ENCODE measurements at places on chromosomes 4 and X. TPM values are rescaled to one million over a fixed set of nuclear protein-coding genes. Genes with fewer than 3 reads are reported as not detected.

The DCX gene
- 2.0 TPM for total RNA-seq

DNA sequence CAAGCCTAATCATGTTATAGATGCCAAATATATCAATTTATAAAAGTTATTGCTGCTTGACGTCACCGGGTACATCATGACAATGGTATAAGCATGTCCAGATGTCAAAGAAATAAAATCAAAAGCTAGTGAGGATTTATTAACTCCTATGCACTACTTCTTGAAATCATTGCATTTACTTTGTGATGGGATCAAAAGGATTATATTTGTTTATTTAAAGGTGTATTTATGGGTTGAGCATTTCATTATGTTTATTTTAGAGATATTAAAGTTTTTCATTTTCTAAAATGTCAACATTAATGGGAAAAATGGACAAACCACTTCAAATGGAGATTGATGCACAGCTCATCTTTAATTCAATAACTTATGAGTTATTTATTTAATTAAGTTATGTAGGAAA, 277.8 kb downstream of the EPHA5 start:
- no peak for DNase-seq

- DNase-seq: no peak
These were observed 38.9 kb downstream of the GPRIN3 start for GRCh38 chr4:89268679-89269078.

DNA sequence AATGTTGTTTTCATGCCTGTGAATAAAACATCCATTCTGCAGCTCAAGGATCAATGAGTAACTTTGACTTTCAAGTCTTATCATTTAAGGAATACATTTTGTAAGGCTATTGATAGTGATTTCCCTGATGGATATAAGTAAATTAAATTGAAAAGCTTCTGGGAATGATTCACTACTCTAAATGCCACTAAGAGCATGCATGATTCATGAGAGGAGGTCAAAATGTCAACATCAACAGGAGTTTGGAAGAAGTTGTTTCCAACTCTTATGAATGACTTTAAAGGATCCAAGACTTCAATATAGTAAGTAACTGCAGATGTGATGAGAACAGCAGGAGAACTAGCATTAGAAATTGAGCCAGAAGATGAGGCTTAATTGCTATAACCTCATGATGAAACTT, 1487.3 kb downstream of the PCDH7 start:
- DNase-seq: no peak

DNA sequence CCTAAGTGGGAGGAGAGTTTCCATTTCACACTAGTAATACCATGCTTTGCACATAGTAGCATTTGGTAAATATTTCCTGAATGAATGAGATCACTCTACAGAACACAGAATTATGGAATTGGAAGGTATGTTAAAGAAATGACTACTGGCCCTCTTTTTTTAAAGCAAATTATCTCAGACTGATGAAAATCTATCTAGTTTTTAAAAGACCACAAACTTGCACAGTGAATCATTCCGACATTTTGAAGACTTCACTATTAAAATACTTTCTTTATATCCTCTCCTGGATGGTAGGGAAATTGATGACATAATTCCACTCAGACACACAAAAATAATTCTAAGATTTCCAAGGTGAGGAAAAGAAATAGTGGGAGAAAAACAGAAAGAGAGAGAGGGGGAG, 68.4 kb upstream of the ETNPPL start:
- DNase-seq: no peak

DNA sequence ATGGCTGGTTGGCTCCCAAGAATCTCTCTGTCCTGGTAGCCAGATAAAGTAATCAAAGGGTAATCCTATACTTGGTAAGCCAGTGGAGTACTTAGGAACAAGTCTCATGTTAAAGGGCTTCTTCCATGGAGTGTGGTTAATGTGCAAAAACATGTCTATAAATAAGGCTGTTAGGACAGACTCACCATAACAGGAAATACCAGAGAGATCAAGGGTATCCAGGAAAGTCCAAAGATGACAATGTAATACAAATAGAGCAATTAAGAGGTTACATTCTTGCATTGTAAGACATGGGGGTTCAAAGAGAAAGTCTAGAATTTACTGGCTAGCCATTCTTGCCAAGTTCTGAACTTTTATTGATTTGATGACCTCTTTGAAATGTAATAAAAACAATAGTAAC, 61.9 kb upstream of the ZCCHC13 start:
- no peak for DNase-seq

The PAK3 gene
- 7.8 TPM for total RNA-seq

DNA sequence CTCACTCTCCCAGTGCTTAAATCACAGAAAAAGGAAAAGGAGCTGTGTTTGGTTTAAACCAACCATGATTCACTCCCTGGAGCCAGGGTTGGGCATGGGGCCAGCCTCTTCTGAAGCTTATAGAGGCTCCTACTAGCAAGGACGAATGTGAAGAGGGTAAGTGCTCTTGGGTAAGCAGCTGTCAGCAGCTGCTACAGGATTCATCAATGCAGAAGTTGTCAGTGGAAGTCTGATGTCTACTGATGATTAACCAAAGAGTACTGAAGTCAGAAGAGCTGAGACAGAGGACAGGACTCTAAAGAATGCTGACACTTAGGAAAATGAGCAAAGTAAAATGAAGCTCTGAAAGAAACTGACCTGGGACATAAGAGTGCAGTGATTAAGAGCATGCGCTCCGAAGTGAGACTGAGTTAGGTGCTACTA, 32.7 kb upstream of the JADE1 start:
- no peak for DNase-seq

DNA sequence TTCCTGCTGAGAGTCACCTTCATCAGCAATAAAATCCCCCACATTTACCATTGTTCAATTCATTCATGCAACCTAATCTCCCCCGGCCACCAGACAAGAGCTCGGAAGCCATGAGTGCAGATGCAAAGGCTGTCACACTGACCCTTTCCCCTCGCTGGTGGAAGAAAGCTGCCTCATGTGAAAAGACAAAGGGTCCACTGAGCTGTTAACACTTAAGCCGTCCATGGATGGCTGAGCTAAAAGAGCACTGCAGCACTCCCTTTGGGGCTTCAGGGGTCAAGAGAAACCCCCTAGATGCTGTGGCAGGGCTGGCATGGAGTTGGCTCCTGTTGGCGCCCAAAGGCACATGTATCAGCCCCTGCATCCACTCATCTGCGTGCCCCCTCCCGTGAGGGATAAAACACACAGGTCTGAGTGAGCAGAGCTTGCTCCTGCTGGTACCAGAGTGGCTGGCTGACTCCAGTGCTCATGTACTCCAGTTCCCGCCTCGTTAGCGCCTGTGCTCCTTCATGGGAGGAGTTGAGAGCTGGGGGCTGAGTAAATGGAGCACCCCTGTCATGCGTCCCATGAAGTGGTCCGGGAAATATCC, 216.5 kb downstream of the PDHA2 start:
- DNase-seq: no peak

The TMEM150C gene
- 2.7 TPM for total RNA-seq

GRCh38 chrX:130529531-130529930, 127.7 kb downstream of the RBMX2 start:
- no peak for DNase-seq

The CCNB3 gene
- total RNA-seq: 0.35 TPM

GRCh38 chrX:54495814-54496516, at the start of gene FGD1:
Gene FGD1, minus strand, starts transcription at chrX:54496234. Its CDS starts 802 bp downstream, at chrX:54495432.
- DNase-seq: peak; percentile 73

- no peak for DNase-seq
These were observed 9.3 kb upstream of the SEC24B start for GRCh38 chr4:109424093-109424841.

The GLUD2 gene
- 0.99 TPM for total RNA-seq

DNA sequence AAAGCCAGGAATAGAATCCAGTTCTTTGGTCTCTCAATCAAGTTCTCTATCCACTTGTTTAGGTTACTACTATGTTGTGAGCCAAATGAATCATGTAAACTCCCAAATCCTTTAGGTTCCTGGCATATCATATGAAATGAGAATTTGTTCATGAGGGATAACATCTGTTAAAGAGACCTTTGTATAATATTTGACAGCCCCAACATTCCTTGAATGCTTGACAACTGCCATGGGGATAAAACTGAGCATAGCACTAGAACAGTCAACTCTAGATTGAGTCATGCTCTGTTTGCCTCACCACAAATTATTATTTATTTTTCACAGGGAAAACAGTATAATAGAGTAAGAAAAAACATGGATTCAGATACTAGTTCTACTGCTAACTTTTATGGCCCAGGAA, 93.3 kb downstream of the NAA11 start:
- no peak for DNase-seq

The FGG gene
- total RNA-seq: not detected

DNA sequence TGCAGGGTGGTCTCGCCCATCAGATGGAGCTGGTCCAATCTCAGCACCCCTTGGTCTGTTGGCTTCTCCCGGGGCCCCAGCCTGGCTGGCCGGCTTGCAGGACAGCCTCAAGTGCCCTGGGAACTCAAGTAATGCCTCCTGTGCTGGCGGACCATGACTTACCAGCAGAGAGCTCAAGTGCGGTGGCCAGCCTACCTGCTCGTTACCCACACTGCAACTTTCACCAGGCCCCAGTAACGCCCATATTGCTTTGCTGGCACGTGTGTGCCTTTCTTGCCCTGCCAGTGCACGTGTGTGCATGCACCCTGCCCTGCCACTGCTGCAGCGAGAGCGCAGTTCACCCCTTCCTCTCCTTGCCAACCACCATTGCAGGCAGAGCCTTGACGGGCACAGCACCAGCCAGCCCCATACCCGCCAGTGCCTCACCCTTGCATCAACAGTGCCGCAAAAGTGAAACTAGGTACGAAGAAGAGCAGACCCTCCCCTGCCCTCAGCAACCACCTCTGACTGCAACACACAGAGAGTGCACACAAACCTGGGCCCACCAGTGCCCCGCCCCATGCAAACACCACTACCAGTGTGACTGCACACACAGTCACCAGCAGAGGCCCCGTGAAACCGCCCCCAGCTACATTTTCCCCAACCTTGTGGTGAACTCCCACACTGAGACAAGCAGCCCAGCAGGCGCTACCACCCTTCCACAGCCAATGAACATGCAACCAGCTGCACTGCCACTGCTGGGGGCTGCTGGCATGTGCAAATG, 88.9 kb upstream of the POU3F4 start:
- DNase-seq: no peak

All from H9 (cell line).